Right ventricle myocardium inferior (tissue), 1 donor: ENCODE measurements at places on chromosomes 6 and 20. TPM values are rescaled to one million over a fixed set of nuclear protein-coding genes. Genes with fewer than 3 reads are reported as not detected.

DNA sequence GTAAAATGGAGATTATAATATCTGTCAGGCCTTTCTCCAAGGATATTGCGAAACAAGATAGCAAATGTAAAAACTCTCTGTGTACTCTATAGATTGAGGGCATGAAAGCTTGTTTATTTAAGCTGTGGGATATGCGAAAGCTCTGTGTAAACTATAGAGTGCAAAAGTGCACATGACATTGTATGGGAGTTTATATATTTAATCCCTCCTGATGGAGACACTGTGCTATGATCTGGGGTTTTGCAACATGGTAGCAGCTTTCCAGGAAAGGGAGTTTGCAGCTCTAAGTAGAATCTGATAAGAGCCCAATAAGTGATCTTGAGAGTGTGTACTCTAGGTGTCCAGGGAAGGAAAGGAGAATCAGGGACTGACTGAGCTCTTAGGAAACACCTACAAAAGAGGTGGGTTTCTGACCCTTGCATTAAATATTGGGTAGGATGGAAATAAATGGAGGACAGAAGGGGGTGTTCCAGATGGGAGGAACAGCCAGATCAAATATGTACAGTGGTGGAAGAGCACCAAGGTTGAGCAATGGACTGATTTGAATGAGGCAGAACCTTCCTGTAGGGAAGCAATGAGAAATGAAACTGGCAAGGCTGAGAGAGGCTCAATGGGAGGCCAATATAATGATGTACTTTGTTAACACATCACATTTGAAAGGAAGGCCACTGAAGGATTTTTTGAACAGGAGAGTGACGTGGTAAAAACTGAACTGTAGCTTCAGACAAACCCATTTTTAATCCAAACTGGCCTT lies 450.1 kb downstream of the GJA1 start:
- DNase-seq, result no peak

SLPI gene
- total RNA-seq, result 5.7 TPM

DNA sequence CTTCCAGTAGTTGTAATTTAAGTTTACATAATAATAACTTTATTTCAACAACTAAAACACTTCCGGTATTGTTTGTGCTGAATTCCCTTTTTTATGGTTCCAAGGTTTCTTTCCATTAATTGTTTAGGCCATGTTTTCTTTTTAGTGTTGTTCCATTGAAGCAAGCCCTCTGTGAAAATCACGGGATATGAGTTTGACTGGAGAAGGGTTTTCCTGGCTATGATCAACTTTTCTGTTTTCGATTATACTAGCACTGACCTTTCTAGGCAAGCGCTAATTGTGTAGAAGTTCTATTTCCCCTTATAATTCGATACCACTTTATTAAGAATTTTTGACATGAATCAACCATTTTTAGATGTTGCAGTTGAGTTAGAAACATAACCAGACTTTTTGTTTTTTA lies 2.4 kb downstream of the LAMA2 start:
- no peak for DNase-seq

FOXQ1 gene
- total RNA-seq, result not detected

GRCh38 chr6:21999012-21999528 lies 297.8 kb downstream of the PRL start:
- no peak for DNase-seq

DNA sequence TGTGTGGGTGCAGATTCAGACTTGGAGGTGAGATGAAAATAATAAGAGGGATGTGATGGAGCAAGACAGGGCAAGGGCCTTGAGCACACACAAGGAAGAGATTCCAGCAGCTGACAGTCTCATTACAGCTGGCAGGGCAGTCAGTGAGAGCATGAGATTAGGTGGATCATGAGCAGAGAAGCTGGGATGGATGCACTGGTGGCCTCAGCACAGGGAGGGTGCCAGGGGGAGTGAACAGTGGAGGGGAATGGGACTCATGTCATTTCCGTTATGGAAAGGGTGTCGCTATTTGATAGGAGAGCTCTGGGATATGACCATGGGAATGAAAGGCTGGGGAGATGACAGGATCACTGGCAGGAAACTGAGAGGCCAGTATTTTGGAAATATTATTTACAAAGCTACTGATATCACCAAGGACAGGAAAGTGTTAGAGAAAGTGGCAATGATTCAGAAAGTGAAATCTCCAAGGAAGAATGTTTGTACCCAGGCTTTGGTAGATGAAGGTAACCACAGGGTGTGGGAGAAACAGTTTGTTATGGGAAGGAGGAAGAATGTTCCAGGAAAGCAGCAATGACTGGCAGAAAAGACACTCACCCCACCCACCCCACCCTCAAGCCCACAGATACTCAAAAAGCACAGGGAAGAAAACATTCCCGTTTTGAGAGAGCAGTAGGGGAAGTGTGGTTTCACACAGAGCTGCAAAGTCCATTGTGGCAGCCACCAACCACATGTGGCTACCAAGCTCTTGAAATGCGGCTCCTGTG lies 214.7 kb upstream of the PROKR2 start:
- DNase-seq, result no peak

DNA sequence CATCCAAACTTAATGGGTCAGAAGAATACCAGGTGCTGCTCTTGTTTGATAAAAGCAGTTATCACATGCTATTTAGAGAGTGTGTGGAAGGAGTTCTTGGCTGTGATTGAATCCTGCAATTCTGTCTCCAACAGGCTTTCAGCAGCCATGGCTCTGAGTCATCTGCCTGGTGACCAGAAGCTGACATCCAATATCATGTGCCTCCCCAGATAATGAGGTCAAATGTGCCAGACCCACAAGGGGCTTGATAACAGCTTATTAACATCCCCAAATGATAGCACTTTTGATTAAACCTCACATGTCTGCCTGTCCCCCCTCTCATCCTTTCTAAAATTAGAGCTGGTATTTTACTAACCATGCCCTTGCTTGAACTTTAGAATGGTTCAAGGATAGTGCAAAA lies 175.7 kb upstream of the PLN start:
- DNase-seq, result no peak

BPIFA1 gene
- not detected for total RNA-seq

GRCh38 chr6:62775427-62776022 lies 435.7 kb upstream of the FKBP1C start:
- DNase-seq, result no peak

DNA sequence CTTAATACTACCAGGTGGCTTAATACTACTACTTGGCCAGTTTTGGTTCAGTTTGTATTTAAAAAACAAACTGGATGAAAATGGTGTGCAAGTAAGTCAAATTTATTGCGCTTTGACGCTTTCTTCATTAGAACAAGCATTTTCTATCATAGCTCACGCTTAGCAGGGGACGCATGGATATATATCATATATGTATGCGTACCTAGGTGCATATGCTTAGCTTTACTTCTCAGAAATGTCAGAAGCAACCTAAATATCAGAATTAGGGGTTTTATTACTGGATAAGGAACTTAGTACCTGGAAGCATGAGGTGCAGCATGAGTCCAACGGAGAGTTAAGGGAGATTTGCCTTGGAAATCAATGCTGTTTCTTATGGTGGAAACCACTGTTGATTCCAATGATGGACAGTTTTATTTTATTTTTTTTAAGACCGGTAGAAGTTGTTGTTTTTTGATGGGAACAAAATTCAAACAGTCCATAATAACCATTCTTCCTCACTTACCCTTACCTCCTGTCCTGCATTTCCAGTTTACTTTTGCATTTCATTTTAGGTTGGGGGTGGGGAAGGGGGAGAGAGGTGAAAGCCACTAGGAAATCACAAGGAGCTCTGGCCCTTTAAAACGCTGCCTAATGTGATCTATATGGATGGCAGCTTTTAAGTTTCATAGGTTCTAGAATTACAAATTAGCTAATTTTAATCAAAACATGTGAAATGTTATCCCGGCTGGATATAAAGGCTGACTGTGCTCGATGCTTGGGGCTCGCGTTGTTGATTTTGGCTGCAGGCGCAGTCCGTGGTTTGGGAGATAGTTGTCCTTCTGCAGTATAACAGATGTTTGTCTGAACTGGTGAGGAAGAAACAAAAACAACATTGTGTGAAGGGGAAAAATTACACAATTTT lies 2.1 kb downstream of the SOBP start:
- no peak for DNase-seq

DNA sequence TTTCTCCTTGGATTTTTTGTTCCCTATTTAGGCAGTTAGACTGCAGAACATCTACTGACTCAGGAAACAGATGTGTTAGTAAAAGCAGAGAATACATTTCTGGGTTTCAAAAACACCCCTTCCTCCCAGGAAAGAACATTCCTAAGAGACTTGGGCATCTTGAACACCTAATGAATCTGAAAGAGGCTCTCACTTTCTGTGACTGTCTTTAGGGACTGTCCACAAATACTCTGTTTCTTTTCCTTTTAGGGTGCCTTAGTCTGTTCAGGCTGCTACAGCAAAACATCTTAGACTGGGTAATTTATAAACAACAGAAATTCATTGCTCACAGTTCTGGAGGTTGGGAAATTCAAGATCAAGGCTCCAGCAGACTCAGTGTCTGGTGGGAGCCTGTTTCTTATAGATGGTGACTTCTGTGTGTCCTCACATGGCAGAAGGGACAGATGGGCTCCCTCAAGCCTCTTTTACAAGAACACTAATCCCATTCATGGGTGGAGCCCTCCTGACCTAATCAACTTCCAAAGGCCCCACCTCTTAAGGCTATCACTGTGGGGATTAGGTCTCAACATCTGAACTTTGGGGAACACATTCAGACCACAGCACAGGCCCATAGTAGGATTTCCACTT lies 19.4 kb upstream of the CCN5 start:
- no peak for DNase-seq

MATN4 gene
- not detected for total RNA-seq

DNA sequence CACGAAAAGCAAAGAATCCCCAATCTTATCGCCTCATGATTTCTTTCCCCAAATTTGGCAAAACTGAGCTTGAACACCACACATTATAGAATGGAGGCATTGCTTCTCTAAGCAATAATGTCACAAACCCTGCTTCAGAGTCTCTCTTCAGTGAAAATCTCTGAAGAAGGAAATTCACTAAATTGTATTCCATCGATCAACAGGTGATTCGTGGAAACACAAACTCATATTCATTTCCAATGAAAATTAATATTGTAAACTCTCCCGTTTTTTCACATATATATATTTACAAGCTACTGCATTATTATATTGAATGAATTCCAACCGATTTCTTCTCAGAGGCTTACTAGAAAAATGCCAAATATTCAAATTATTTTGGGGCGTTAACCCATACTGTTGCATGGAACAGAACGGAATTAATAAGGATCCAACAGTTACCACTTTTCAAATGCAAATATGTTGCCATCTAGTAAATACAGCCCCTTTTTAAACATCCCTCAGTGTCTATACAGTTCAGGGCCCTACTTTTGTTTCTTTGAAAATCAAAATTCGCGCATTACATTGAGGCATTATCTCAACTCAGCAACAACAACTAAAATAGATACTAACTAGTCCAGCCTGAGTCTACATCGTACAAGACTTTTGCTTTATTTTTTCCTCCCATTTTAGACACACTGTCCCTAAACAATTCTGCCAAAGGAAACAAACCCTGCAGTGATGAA lies 1.3 kb downstream of the KIF13A start:
- no peak for DNase-seq

HUS1B gene
- not detected for total RNA-seq
